Muscle of leg (tissue), 16 donors: ENCODE measurements at places on chromosomes 1 and 21.

GRCh38 chr1:25802915-25803314 lies 2.9 kb downstream of the SELENON start:
- DNase-seq = no peak

DNA sequence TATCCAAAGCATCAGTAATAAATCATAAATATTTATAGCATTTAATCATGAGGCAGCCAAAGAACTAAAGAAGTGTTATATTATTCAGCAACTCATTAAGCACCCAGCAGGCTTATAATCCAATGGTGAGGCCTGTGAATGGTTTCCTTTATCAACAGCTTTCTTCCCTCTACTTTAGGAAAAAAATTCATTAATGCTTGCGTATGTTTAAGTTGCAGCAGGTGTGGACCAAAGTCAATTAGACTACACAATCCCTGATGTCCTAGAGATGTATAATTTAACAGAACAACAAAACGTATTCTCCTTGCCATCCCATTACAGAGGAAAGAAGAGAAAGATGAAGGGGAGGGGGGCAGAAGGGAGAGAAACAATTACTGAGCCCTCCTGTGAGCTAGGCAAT lies 87.7 kb upstream of the MAGI3 start:
- DNase-seq = no peak

GRCh38 chr1:84255582-84255981 lies 45.9 kb upstream of the SAMD13 start:
- DNase-seq = no peak

DNA sequence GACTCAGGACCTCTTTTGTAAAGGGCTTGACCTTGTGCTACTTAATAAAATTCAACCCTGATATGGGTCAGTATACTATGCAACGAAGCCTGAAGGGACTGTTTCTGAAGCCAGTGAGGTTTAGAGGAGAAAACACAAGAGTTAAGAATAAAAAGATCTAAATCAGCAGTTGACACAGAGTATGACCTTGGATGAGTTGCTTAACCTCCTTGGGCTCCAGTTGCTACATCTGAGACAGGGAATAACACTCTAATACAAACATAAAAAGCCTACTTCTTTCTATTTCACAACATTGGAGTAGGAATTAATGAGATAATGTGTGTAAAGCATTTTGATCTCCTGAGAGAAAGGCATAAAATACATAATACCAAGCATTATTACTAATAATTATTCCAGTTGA lies 882.4 kb upstream of the ADGRL2 start:
- DNase-seq = no peak

DNA sequence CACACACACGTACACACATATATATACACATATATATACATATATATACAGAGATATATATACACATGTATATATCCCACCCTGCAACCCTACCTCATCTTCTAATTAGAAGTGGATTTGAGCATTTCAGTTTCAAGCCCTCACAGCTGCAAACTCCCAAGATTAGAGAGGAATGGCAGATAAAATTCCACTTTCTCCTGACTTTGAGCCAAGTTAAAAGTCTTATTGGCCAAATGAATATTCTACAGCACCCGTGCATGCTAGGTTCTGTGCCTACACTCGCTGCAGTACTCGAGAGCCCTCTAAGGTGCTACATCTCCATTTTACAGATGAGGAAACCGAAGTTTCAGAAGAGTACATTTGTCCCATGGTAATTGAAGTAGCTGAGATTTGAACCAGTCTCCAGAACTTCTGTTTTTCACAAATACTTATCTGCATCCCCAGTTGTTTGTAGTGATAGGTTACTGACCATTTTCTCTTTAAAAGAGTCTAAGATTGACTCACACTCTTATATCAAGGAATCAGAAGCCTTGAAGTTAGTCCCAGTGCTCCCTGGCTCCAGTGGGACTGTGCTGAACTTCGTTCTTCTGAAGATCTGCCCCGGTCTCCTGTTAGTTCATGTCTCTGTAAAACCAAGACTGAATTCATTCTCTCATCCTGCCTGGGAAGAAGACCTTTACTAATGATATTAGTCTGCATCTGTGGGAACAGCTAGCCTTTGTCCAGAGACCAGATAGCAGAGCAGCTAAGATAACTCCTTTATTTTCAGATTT lies 292.1 kb downstream of the TM2D1 start:
- DNase-seq = no peak

DNA sequence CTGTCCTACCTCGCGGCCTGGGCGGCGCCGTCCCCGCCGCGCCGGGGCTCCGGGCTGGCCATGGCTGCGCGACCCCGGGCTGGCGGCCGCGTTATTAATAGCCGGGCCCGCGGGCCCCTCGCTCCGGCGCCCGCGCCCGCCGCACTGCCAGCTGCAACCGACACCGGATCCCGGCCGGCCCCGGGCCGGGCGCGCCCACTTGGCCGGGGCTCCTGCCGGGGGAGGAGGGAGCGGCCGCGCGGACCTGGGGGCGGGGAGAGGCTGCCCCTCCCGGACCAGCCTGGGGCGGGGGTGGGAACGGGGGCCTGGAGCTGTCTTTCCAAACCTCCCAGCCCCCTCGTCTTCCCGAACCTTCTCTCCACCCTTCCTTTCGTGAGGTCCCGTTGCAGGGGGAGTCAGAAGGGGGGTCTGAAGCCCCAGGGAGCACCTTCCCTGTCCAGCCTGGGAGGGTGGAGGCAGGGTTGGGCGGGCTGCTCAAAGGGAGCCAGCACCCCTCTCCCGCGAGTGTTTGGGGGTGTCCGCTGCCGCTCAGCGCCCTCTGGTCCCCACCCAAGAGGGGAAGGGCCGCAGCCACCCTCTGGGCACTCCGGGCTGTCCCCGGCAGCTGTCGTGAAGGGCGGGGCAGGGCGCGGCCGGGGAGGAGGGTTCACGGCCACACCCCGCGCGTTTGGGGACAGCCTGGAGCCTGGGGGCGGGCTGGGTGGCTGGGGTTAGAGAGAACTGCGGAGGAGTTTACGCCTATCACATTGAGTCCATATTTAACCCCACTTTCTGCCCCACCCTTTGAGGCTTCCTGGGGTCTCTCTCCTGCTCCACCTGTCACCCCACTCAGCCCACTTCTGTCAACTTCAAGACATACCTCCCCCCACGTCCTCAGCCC lies at the start of gene SYNC:
Gene SYNC (minus strand): TSS at position 172 of the 880 bp plus-strand sequence. CDS start 110 bp downstream, at position 62.
- DNase-seq = peak; percentile 83

GRCh38 chr1:27153549-27153886 lies 1.4 kb downstream of the SLC9A1 start:
- no peak for DNase-seq

- no peak for DNase-seq
These were observed 13.5 kb upstream of the RNF186 start for GRCh38 chr1:19828546-19828945.

DNA sequence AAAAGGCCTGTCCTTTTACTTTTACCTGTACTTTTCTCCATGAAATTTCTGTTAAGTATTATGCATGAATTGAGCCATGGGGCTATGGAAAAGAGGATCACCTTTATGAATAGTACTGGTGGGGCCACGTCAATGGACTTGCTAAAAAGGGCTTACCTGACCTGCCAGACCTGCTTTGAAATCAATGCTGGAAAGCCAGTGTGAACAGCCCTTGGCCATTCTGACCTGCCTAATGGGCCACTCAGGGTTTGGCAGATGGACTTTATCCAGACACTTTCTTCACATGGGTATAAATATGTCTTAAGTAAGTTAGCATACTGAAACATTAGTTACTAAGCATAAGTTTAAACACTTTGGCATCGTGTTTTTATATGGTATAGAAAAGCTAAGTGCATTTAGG lies 8.3 kb upstream of the GUK1 start:
- DNase-seq = no peak

DNA sequence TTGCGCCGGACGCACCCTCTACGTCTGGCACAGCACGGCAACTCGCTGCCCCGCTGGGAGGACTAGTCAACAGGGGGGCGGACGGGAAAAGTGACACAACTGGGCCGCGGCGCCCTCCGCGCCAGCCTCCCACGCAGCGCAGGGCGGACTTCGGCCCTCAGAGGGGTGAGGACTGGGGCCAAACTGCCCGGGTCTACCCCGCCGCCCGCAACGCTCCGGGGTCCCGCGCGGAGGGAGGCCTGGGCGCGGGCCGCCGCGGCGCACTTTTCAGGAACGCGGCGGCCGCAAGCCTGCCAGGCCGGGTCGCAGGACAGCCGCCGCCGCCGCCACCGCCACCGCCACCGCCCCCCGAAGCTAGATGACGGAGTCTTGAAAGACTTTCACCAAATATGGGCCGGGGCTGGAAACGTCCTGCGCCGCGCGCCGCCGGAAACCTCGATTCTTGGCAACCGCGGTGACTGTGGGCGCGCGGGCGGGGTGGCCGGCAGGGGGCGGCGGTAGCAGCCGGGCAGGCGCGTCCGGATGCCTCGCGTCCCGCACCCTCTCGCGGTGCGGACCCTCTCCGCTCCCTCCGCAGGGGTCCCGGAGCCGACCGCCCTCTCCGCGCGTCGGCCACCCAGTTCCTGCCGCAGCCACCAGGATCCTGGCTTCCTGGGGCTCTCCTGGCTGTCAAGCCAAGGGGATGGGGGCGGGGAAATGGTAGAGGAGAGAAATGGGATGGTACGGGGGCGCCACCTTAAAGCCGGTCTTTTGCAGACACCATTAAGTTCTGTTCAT lies 3.7 kb upstream of the CCN1 start:
- DNase-seq = peak; percentile 96

GRCh38 chr1:43510621-43511020 lies 20.1 kb upstream of the PTPRF start:
- no peak for DNase-seq

DNA sequence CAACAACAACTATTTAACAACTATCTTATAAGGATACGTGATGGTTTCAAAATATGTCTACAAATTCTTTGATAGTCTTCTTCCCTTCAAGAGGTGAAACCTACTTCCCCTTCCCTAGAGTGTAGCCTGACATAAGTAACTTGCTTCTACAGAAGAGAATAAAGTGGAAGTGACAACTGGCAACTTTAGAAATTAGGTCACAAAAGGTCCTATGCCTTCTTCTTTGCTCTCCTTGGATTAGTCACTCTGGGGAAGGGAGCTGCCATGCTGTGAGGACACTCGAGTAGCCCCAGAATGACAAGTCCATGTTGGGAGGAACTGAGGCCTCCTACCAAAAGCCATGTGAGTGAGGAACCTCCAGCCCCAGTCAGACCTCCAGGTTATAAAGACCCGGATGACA lies 19.2 kb downstream of the EFCAB14 start:
- no peak for DNase-seq

DNA sequence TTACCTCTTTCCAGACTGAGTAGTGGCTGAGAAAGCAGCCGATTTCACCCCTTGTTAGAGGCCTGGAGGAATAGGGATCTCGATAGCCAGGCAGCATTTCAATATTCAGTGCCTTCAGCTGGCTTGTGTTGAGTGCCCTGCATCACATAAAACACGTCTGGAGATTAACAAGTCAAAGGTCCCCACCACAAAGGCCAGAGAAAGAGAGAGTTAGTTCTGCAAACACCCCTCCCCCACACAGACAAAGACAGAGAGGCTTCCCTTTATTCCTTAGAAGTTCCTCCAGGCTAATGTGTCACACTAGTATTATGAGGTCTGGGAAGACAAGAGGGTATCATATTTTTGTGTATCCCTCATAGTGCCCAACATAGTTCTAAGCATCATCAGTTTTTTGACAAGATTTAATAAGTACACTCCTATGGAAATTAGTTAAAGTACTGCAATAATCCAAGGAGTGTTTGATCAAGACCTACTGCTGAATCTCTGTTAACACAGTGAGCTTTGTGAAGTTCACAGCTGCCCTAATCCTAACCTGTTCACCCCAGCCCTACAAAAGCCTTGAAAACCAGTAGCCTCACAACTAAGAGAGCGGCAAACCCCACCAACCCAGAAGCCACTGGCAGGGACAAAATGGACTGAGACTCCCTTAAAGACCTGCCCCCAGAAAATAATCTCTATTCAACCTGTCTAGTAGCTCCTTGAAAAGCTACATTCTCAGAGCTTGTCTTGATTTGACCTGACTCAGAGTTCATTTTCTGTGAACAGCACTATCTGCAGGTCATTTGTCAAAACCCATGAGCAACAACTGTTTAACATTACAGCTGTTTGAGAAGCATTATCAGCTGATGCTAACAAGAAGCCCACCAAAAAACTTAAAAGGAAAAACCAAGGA lies 91.9 kb downstream of the COLGALT2 start:
- DNase-seq = no peak

GRCh38 chr1:181479137-181479745 lies 4.1 kb upstream of the CACNA1E start:
- DNase-seq = peak; percentile 75

- no peak for DNase-seq
These were observed 12.2 kb downstream of the MORN1 start for GRCh38 chr1:2378956-2379732.

DNA sequence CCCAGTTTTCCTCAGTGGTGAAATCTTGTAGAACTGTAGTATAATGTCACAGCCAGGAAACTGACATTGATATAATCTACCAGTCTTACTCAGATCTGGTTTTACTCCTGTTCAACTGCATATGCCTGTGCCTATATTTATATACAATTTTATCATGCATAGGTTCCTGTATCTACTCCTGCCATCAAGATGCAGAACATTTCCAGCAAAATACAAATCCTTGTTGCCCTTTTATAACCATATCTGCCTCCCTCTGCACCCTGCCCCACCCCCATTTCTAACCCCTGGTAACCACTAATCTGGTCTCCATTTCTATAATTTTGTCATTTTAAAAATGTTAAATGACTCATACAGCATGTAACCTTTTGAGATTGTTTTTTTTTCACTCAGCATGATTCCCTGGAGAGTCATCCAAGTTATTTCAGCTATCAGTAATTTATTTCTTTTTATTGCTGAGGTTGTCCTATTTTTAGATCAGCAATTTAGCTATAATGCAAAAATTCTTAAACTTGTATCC lies 8.1 kb downstream of the UTP25 start:
- no peak for DNase-seq

GRCh38 chr1:31739346-31739745 lies 24.8 kb downstream of the ADGRB2 start:
- no peak for DNase-seq

GRCh38 chr1:87478231-87478630 lies 149.6 kb downstream of the LMO4 start:
- peak; percentile 25 for DNase-seq

DNA sequence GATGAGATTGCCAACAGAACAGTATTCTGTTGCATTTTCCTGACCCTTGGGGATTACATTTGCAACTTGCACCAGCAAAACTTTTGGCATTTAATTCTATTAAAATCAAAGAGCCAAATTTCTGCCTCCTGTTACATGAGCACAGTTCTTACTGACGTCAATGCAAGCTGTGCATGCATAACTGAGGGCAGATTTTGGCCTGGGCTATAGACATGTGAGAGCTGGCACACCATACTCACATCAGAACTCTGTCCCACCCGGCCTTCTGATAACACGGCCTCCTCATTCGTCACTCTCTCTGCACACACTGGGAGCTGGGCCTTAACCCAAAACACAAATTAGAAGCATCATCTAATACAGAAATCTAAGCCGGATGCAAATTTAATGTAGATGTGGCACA lies 31.5 kb downstream of the PAPPA2 start:
- peak; percentile 13 for DNase-seq

DNA sequence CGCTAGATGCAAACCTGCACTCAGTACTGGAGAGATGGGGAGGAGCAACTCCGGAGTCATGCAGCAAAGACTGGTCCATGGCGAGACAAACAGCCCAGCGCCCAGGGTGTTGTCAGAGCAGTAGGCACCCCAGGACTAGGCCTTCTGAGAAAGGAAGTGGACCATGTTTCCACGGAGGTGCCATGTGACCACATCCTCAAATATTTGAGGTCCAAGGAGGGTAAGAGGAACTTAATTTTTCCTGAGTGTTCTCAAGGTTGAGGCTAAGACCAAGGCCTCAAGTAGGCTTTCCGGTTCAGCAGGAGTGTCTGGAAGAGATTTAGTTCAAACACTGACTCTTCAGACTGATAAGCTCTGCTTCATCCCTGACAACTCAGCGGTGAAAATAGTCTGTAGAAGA lies 186.2 kb downstream of the RHOU start:
- DNase-seq = peak; percentile 57
